ENCODE measurements at places on chromosomes 1 and 21.

- no peak for DNase-seq
These were observed 264.4 kb downstream of the PTPRC start for GRCh38 chr1:198903203-198903602.

GRCh38 chr1:184176058-184176457 is 124.5 kb downstream of the TSEN15 start:
- DNase-seq: no peak

GRCh38 chr1:20279509-20279908 is 11.2 kb upstream of the VWA5B1 start:
- no peak for DNase-seq

DNA sequence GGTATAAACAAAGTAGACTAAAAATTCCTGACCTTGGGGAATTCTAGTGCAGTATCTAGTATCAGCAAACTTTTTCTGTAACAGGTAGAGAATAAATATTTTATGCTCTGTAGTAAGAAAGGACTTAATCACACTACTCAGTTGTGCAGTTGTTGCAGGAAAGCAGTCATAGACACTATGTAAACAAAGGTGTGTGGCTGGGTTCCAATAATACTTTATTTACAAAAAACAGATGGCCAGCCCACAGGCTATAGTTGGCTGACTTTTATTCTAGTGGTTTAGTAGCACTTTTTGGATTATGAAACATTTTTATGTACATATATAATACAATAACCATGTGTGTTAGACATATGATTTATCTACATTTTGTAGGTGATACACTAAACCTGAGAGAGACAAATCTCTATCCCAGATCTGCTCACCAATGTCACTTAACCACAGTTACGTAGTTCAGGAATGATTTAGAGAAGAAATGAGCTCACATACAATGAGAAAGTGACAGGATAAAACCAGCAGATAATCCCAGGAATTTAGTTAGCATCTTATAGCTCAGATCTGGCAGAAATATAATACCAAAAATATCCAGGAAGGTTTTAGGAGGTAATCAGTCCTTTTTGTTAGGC is 56.1 kb downstream of the MIER1 start:
- DNase-seq: no peak

- DNase-seq: no peak
These were observed 100.1 kb downstream of the NFIA start for GRCh38 chr1:61182480-61182879.

DNA sequence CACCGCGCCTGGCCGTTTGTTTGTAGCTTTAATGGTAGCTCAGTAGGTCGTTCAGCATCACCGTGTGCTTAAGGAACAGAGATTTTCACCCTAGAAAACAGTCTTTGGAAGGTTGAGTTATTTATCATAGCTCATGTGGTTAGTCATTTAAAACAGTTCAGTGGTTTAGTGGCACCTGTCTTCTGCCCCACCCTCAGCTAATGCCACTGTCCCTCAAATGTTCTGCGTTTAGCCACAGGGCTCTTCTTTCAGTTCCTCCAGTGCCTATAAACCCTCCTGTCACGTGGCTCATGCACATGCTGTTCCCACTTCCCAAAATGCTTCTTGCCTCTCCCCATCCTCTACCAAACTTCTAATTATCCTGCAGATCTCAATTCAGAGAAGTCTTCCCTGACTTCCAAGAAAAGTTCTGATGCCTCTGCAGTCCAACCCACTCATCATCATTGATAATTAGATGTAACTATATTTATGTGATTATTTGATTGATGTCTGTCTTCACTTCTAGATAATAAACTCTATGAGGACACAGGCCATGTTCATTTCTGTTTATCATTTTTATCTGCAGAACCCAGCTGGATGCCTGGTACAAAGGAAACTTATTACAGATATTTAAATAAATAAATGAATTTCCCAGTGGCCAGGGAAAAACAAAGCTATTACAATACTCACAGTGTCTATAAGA is 14.4 kb upstream of the DIPK1A start:
- DNase-seq: no peak

DNA sequence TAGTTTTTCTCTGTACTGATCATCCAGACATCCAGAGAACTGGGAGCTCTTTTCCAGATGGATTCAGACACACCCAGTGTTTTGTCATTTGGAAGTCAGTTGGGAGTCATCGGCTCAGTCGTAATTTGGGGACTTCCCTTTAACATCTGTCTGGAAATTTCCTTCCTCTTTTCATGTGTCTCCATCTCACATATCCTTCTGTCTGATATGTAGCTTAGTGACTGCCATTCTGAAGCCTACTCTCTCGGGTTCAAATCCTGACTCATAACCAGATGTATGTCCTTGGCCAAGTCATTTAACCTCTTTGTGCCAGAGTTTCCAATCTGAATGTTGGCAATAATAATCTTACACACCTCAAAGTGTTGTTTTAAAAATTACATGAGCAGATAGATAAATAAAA is 3.0 kb downstream of the MORC3 start:
- DNase-seq: peak; percentile 95

- DNase-seq: no peak
These were observed 14.7 kb upstream of the SLC19A1 start for GRCh38 chr21:45556645-45557615.

DNA sequence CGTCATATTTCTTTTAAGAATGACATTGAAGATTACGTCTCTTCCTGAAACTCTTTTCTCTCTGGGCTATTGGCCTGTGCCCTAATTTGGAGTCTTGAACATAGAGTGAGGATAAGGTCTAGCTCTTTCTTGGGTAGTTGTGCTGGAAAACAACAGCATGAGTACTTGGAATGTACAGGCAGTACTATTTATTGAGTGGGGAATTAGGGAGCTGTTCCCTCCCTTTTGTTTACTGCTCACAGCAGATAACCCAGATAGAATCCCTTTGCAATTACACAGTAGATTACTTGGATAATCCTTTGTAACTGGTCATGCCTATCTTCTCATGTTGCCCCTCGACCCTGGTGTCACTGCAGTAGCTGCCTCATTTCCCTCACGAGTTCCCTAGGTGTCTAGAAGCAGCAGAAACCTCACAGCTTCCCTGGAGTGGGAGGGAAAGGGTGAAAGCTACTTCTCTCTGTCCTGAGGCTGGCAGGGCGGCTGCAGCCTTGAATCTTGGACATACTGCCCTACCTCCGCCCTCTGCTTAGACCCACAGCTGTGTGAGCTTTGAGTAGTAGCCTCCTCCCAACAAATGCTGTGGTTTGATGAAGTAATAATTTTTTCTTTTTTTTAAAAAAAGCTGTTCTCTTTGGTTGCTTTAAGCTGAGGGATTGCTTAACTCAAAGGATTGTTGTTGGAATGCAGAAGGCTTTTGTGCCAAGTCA is 70.6 kb downstream of the FGGY start:
- DNase-seq: no peak

- DNase-seq: no peak
These were observed 40.8 kb upstream of the DYNLT5 start for GRCh38 chr1:66711420-66711819.

- DNase-seq: no peak
These were observed 90.8 kb upstream of the CCDC190 start for GRCh38 chr1:162951553-162952315.

GRCh38 chr1:242426271-242426905 is 98.1 kb downstream of the PLD5 start:
- DNase-seq: no peak

DNA sequence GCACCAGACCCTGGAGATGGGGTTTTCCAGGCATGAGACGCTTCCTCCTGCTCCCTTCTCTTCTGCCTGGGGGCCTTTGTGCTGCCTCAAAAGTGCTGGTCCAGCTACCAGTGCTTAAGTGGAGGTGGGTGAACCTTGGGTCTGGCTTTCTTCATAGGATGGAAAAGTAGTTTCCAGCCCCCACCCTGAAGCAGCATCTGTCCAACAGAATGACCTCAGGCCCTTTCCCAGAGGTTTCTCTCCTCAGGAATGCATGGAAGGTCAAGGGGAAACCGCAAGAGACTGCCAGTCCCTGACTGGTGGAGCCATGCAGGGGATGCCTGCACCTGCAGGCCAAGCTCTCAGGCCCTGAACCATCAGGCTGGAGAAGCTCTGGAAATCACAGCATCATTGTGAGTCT is 63.8 kb downstream of the HMGB4 start:
- DNase-seq: no peak

DNA sequence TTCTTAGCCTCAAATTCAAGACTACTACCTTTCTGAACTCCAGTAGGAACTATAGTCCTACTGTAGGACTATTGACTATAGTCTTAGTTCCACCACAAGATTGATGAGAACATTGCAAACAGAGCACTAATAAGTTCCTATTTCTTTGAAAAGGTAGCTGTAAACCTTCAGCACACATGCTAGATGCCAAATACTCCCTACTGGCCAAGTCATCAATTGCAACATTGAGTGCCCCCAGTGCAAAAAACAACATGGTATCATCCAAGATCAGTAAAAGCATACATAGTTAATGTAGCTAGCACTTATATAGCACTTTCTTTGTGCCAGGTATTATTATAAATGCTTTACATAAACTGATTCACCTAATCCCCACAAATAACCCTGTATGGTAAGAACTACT is 99.8 kb downstream of the MRPL39 start:
- DNase-seq: no peak
